CD14-positive monocyte (primary cell): ENCODE measurements at places on chromosomes 11 and 22. TPM values are rescaled to one million over a fixed set of nuclear protein-coding genes. Genes with fewer than 3 reads are reported as not detected.
A peak's percentile ranks its signal among the peaks of the same experiment; 100 is the strongest.

DNA sequence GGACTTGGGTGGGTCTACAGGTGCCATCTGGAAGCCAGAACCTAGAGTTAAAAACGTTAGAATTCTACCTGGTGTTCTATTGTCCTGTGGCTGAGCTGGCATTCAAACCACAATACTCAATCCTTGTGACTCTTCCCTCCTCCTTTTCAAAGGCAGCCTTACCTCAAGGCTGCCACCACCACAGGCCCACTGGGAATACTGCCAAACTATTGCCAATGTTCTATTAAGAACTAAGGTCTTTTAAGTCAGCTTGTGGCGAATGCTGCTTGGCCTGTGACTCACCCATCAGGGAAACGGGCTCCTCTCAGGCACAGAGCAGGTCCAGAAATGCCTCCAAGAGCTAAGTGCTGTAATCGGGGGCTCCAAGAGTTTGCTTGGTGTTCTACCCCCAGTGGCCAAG lies 1008.4 kb downstream of the JRKL start:
- no peaks in the 10 kb centered on the region for H3K27me3 ChIP-seq
- DNase-seq, result no peak
- no peaks in the 10 kb centered on the region for H3K36me3 ChIP-seq
- H3K4me3 ChIP-seq, result no peak overlapping the region

- peaks cover 6% of the 10 kb centered on the region for H3K4me1 ChIP-seq
- peak; percentile 29 for DNase-seq
- H3K4me3 ChIP-seq, result peak within 1 kb of the TSS; percentile 39
- peaks cover 15% of the 10 kb centered on the region for H3K27me3 ChIP-seq
- H3K36me3 ChIP-seq, result no peaks in the 10 kb centered on the region
Measured at GRCh38 chr11:134068829-134069425, at the start of gene JAM3. Gene JAM3 (plus strand): TSS chr11:134069072. CDS start chr11:134069084, 12 bp downstream.

DNA sequence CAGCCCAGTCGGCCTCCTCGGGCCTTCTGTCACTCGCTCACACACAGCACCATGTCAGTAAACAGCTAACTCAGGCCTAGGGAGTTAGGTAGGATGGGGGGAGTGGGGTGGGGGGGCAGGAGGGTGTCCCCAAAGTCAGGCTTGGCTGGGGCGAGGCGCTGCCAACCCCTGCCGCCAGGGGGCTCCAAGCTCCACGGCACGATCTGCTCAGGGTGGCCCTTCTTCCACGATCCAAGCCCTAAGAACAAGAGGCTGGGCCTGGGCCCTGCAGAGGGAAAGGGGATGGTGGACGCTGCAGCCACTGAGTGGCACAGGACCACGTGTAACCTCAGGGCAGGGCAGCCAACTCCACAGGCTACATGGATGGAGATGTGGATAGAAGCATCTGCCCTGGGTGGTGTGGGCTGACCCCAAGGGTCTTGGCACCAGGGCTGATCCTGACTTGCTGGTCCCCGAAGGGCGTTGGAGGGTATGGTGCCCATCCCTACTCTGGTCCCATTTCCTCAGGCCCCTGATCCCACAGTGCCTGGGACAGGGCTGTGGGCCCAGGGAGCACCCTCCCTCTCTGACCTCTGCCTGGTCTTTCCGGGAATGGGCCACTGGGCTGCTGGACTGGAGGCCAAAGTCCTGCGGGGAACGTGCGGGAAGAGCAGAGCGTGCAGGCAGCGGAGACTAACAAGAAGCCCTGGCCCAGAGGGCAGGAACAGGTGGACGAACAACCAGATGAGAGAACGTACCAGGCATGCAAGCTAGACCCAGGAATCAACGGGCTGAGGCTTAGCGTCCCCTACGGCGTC lies 29.1 kb upstream of the TXNRD2 start:
- H3K27me3 ChIP-seq, result no peaks in the 10 kb centered on the region
- no peaks in the 10 kb centered on the region for H3K4me1 ChIP-seq
- H3K36me3 ChIP-seq, result peaks cover 37% of the 10 kb centered on the region
- DNase-seq, result peak; percentile 55
- H3K27ac ChIP-seq, result no peak overlapping the region
- no peak overlapping the region for H3K4me3 ChIP-seq

DNA sequence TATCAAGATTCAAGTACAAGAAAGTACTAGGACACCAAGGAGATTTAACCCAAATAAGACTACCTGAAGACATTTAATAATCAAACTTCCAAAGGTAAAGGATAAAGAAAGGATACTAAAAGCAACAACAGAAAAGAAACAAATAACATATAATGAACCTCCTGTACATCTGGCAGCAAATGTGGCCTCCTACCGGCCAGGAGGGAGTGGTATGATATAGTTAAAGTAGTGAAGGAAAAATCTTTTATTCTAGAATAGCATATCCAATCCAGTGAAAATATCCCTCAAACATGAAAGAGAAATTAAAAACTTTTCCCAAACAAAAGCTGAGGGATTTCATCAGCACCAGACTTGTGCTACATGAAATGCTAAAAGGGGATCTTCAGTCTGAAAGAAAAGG lies 104.7 kb upstream of the GUCY1A2 start:
- no peaks in the 10 kb centered on the region for H3K36me3 ChIP-seq
- no peaks in the 10 kb centered on the region for H3K27me3 ChIP-seq
- H3K4me1 ChIP-seq, result no peaks in the 10 kb centered on the region
- H3K27ac ChIP-seq, result no peak overlapping the region
- DNase-seq, result no peak
- H3K4me3 ChIP-seq, result no peak overlapping the region

DNA sequence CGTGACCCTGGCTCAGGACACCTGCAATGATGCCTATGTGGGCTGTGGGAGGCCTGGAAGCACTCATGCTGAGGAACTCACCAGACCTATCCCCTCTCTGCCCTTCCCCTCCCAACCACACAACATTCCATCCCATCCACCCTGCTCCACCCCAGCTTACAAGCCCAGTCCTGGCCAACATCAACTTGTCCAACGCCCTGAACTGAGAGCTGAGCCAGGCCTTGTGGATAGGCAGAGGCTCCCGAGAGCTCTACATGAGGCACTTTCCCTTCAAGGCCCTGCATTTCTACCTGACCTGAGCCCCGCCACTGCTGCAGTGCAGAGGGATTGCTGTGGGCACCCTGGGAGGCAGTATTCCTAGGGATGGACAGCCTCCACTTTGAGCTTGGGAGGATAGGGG lies 112.4 kb downstream of the PDE2A start:
- DNase-seq, result no peak
- no peaks in the 10 kb centered on the region for H3K4me1 ChIP-seq
- H3K27me3 ChIP-seq, result peaks cover 8% of the 10 kb centered on the region
- no peak overlapping the region for H3K4me3 ChIP-seq
- H3K36me3 ChIP-seq, result no peaks in the 10 kb centered on the region

- H3K27me3 ChIP-seq, result no peaks in the 10 kb centered on the region
- no peaks in the 10 kb centered on the region for H3K4me1 ChIP-seq
- no peak overlapping the region for H3K4me3 ChIP-seq
- H3K27ac ChIP-seq, result no peak overlapping the region
Measured at GRCh38 chr22:41822317-41823057, 10.4 kb upstream of the SREBF2 start.

DNA sequence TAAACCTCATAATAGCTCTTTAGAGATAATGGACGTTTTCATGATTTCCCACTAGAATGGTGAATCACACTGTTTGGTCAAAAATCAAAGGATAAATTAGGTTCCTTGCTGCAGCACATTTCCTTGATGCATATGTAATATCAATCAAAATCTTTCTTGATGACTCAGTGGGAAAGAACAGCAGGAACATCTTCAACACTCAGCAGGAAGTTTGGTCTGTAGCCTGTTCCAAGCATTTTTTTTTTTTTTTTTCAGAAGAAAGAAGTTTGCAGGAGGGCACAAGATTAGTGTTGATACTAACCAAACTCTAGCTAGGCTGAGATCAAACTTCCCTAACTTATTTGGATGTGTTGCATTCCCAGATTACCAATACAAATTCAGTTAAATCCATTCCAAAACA lies 1529.8 kb downstream of the FAM181B start:
- H3K27ac ChIP-seq, result no peak overlapping the region
- no peaks in the 10 kb centered on the region for H3K27me3 ChIP-seq
- H3K4me1 ChIP-seq, result no peaks in the 10 kb centered on the region
- H3K4me3 ChIP-seq, result no peak overlapping the region
- H3K36me3 ChIP-seq, result no peaks in the 10 kb centered on the region

DNA sequence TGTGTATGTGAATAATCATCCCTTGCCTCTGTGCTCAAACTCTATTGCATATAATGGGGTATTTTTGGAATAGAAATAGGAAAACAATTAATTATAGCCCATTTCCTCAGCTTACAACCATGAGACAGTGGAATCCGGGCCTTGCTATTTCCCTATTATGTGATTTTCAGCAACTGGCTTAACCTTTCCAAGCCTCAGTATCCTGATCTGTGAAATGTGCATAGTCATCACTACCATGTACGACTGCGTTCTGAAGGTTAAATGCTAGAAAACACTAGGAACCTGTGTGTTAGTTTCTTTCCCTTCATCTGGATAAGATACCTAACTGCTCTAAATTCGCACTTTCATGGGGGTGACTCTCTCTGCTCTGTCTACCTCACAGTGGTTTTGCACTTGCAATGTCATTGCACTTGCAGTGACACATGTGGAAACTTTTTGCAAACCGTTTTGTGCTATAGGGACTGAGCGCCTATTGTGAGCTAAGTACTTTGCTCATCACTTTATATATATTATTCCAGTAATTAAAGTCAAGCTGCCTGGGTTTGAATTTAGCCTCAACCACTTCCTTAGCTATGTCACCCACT lies 48.3 kb downstream of the IRAG1 start:
- no peaks in the 10 kb centered on the region for H3K27me3 ChIP-seq
- H3K4me3 ChIP-seq, result no peak overlapping the region
- no peaks in the 10 kb centered on the region for H3K36me3 ChIP-seq
- peaks cover 34% of the 10 kb centered on the region for H3K4me1 ChIP-seq
- H3K27ac ChIP-seq, result no peak overlapping the region

ZBED4 gene
- polyA plus RNA-seq, result 5.7 and 8.2 TPM in 2 replicates

TMEM132A gene
- 0.21 TPM for polyA plus RNA-seq
